ENCODE measurements at places on chromosomes 4 and X.

DNA sequence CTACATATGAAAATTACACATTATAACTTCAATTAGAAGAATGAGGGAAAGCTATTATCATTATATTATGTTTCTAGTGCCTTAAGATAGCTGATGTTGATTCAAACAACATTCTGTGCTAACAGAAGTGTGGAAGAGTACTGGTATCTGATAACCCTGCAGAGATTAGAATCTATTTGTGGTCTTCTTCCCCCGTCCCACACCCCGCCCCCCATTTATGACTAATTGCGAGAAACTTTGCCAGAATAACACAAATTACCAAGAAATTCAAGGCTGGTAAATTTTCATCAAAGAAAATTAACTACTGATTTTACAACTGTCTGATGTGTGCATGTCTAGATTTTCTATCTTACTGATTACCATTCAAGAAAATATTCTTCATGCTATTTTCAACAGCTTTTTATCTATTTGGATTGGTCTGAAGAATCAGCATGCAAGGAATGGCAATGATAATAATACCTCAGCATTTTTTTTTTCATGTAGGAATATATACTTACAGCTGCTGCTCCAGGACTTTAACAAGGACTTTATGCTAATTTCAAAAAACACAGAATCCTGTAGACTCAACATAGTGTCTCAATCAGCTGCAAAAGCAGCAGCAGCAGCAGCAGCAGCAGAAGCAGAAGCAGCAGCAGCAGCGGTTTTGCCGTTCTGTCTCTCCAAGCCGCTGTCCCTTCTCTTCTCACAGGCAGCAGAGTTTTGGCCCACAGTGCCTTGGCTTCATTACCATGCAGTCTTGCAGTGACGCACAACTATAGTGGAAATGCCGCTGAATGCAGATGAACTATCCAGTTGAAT lies 126.7 kb downstream of the FRYL start:
- peak; percentile 35 for DNase-seq

GRCh38 chr4:45102716-45103115 lies 376.4 kb upstream of the GNPDA2 start:
- DNase-seq = no peak

DNA sequence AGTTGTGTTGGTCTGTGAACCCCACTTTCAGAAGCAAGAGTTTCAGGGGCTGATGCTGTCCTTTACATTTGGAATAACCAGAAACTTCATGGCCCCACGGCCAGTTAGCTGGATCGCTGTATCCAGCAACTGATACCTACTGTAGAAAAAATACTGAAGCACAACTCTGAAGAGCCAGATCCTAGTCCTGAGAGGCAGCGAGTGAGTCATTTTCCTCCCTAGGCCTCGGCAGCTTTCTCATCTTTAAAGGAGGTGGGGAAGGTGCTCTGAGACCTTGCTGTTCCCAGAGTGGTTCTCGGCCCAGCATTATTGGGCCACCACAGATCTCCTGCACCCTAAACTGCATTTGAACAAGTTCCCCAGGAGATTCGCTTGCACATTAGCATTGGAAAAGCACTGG lies 63.2 kb downstream of the NHS start:
- DNase-seq = no peak

- DNase-seq = peak; percentile 74
Measured at GRCh38 chr4:80237992-80238391, 28.5 kb upstream of the FGF5 start.

DNA sequence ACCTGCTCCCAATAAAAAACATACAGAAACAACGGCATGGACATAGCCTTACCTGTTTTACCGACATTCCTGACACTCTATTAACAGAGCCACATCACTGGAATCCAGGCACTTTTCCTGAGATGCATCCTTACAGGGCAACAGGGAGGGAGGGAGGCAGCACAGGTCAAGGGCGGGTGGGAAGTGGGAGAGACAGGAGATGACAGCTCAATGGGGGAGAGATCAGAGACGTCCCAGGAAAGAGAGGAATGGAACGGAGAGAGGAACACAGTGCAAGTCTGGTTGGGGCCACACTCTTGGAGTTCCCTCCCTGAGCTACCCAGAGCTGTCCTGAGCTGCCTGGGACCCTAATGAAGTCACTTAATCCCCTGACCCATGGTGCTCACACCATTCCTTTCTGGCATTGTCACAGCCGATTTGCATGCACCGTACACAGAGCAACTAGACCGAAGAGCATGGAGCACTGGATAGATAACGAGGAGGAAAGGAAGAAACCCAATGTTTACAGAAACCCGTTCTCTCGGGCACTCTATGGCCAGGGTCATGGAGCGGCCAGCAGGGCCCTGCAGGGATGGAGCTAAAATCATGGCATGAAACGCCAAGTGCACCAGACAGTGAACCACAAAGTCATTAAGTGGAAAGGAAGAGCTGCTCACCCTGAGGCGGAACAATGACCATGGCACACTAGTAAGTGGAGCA lies 93.1 kb downstream of the NSUN7 start:
- DNase-seq = no peak

- DNase-seq = peak; percentile 21
Measured at GRCh38 chr4:159946983-159947615, 844.2 kb downstream of the RAPGEF2 start.

DNA sequence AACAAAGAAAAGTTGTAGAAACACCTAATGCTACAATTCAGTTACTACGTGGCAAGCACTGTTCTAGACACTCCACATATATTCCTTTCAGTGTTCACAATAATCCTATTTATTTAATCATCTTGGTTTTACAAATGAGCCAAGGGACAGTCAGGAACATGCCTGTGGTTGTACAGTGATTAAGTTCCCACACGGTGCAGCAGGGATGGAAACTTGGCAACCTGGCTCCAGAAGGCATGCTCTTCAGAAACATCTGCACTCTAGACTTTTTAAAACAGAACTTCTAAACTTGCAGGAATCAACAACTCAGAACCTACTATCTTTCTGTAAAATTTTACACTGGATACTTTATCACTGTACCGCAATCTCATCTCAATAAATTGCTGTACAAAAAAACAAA lies 32.1 kb downstream of the TAPT1 start:
- peak; percentile 38 for DNase-seq

DNA sequence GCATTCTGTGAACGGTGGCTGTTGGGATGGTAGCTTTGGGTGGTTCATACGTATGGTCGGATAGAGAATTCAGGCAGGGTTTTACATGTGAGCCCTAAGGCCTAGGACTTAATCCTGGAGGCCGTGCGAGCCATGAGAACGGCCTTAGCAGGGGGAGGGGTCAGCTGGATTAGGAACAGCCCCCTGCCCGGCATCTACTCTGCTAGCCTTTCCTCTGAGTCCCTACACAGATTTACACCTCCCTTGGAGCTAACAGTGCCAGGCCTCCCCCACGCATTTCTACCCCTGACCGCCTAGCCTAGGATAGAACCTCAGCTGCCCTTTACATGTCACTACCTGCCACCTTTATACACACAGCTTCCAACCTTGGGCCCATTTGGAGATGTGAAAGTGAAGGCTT lies 7.1 kb downstream of the PRAF2 start:
- no peak for DNase-seq

DNA sequence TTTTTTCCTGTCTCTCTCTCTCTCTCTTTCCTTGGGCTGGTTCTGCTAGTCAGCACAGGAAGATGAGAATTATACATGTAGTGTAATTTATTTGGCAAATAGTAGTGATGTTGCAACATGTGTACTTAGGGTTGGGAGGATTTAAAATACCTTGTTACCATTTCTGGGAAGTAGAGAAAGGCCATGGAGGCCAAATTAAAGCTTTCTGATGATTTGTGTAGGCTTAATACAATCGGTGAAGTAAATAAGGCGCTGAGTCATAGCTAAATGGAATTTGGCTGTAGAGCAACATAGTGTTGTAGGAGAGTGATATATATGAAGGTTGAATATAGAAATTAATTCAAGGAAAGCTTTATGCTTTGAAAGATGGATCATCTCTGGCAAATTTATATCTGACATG lies 295.3 kb downstream of the GRID2 start:
- no peak for DNase-seq

- peak; percentile 50 for DNase-seq
Measured at GRCh38 chr4:151541389-151542071, 132.6 kb downstream of the FHIP1A start.
